ENCODE measurements at places on chromosomes 5 and 9. TPM values are rescaled to one million over a fixed set of nuclear protein-coding genes. Genes with fewer than 3 reads are reported as not detected.

Gene IL3
- total RNA-seq: not detected

DNA sequence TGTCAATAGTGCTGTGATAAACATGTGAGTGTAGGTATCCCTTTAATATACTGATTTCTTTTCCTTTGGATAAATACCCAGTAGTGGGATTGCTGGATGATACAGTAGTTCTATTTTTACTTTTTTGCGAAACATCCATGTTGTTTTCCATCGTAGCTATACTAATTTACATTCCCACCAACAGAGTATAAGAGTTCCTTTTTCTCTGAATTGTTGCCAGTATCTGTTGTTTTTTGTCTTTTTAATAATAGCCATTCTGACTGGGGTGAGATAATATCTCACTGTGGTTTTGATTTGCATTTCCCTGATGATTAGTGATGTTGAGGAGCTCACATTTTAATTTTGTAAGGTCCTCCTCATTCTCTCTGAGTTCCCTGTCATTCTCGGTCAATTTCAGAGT, 71.1 kb upstream of the NFIL3 start:
- no peak for DNase-seq

- DNase-seq: no peak
These were observed 162.4 kb downstream of the TTC39B start for GRCh38 chr9:15144622-15145061.

- DNase-seq: no peak
These were observed 482 bp upstream of the TDRD7 start for GRCh38 chr9:97411440-97411788.
